ENCODE measurements at places on chromosomes 3 and 15.
A peak's percentile ranks its signal among the peaks of the same experiment; 100 is the strongest.

GRCh38 chr3:129254536-129255230, 5.3 kb downstream of the COPG1 start:
- DNase-seq = no peak

GRCh38 chr3:138072796-138073195, 42.6 kb downstream of the DZIP1L start:
- DNase-seq = no peak

DNA sequence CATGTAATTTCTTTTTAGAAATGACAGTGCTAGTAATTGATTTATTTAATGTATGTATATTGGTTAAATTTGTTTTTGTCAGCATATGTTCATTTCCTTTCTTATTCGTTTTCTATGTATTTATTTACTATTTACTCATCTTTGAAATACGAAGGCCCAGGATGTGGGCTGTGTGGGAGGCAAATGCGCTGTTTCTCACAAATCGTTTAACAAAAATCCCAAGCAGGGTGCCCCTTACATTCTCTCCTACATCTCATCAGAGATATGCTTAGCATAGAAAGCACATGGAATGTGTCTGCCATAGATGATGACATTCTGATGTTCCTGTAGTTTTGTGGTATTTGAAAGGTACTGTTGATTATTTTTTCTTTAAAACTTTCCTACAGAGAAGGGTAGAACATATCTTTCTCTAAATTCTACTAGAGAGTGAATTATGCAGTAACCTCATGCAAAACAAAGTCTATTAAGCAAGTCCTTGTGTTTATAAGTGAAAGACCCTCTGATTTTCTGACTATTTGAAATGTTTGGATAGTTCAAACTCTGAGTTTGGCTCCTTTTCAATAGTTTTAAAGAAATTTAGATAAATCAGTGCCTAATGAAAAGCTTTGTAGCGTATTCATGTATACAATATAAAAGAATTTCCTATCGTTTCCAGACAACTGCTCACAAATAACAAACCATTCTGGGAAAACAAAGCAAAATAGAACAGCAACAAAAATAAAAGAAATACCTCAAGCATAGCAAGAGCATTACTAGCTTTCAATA, 111.1 kb upstream of the VGLL3 start:
- no peak for DNase-seq

GRCh38 chr15:38558372-38559059, 6.1 kb downstream of the RASGRP1 start:
- no peak for DNase-seq

- DNase-seq = no peak
These were observed 236.3 kb downstream of the MEX3B start for GRCh38 chr15:81809543-81809942.

DNA sequence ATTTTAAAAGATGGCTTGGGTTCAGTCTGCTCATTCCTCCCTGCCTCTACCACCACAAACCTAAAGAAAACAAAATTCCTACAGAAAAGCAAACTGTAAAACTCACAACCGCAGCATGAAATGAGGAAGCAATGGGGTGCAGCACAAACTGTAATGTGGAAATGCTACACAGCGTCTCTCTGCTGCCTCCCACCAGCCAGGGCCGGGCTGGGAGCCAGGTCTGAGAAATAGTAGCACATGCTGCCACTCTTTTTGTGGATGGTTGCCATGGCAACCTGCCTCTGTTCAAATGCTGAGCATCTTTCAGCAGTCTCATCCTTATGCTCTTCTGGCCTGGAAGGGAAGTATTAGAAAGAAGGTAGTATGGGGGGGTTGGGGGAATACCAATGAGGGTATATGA, 55.4 kb downstream of the EOMES start:
- peak; percentile 71 for DNase-seq

GRCh38 chr15:39649757-39650156, 68.9 kb downstream of the THBS1 start:
- no peak for DNase-seq

DNA sequence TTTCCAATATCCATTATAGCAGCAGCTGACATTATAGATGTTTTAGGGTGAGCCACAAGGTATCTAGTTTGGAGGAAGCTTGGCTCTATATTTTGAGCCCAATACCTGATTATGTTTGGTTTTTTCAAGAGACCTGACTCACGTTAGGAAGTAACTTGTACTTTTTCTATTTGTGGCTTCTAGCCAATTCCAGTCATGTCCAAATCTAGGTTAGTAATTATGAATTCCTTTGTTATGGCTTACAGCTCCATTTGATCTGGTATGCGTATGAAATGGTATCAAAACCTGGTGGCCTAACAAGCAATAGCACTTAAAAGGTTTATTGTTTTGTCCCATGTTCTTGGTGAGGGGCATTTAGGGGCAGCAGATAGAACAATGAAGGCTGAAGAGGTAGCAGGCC, 115.9 kb downstream of the TOP2B start:
- no peak for DNase-seq

GRCh38 chr3:151166161-151166560, 36.9 kb downstream of the GPR171 start:
- no peak for DNase-seq

DNA sequence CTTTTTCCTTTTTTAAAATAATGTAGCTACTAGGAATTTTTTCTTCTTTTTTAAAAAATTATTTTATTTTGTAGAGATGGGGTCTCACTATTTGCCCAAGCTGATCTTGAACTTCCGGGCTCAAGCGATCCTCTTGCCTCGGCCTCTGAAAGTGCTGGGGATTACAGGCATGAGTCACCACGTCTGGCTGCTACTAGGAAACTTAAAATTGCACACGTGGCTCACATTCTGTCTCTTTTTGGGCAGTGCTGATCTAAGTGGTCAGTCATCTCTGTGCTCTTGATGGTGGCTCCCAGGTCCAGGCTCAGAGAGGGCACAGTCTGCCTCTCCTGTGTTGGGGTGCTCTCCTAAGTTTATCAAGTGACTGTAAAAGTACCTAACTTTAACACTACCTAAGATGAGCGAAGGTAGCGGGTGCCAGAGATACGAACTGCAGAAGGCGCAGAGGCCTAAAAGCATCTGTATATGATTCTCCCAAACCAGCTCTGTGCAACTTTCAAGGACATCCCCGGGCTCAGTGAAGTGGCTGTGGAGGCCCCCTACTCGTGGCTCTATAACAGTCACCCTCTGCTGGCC, 52.9 kb upstream of the SEC13 start:
- DNase-seq = no peak

DNA sequence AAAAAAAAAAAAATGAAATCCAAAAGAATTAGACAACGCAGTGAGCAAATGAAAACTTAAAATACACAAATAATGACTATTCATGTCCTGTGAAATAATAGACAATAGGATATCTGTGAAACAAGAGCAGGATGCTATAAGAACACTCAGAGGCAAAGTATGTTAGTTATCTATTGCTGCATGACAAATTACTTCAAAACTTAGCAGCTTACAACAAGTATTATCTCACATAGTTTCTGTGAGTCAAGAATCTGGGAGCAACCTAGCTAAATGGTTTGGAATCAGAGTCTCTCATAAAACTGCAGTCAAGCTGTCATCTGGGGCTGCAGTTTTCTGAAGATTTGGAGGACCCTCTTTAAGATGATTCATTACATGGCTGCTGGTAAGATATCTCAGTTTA, 36.5 kb upstream of the ZMAT3 start:
- no peak for DNase-seq

GRCh38 chr15:92384381-92384780, 9.3 kb upstream of the ST8SIA2 start:
- no peak for DNase-seq

- DNase-seq = no peak
These were observed 9.8 kb upstream of the ATP13A5 start for GRCh38 chr3:193388361-193388760.

- DNase-seq = no peak
These were observed 2.8 kb downstream of the TOP2B start for GRCh38 chr3:25661694-25662437.

DNA sequence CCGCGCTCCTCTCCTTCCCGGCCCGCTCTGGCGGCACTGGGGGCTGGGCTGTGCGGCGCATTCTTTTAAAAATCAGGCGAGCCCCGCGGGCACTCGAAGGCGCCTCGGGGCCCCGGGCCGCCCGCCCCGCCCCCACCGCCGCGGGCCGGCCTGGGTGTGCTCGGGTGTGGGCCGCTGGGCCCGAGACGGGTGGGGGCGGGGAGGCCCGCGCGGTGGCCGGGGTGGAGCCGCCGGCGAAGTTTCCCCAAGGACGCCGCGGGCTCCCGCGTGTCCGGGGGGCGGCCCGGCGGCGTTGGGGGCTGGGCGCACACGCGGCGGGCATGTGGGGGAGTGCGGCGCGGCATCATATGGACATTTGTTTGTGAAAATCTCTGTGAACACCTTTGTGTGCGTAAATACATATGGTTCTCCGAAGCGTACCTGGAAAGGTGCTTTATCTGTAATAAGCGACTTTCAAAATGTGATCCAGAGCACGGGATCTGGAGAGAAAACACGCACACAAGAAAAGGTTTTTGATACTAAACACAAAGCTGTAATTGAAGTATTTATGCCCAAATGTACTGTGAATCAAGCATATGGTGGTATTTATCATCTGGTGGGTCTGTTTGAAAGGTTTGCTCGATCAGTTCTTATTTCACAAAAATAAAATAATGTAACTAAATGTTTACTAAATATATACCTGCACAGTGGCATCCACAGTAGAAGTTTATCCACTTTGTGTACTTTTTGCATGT, 612 bp upstream of the TBL1XR1 start:
- DNase-seq = no peak

DNA sequence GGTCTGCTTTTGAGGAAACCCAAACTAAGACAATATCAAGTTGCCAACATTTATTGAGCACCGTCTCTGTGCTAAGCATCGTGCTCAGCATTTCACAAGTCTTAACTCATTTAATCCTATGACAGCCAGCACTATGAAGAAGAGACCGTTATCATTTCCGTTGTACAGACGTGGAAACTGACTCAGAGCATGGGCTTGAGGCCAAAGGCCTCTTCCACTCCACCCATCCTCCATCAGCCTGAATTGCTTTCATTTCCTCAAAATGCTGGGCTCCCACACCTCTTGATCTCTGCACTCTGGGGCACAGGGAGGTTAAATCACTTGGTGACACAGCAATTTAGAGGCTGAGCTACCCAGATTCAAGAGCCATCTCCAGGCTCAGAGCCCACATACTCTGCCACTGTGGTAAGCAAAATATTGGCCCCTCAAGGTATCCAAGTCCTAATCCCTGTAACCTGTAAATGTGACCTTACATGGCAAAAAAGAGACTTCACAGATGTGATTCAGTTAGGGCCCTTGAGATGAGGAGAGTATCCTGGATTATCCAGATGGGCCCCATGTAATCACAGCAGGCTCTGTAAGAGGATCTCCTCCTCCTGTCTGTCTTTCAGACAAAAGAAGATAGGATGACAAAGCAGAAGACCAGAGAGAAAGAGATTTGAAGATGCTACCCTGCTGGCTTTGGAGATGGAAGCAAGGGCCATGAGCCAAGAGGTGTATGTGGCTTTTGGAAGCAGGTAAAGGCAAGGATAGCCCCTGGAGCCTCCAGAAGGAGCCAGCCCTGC, 24.3 kb upstream of the FLNB start:
- no peak for DNase-seq

DNA sequence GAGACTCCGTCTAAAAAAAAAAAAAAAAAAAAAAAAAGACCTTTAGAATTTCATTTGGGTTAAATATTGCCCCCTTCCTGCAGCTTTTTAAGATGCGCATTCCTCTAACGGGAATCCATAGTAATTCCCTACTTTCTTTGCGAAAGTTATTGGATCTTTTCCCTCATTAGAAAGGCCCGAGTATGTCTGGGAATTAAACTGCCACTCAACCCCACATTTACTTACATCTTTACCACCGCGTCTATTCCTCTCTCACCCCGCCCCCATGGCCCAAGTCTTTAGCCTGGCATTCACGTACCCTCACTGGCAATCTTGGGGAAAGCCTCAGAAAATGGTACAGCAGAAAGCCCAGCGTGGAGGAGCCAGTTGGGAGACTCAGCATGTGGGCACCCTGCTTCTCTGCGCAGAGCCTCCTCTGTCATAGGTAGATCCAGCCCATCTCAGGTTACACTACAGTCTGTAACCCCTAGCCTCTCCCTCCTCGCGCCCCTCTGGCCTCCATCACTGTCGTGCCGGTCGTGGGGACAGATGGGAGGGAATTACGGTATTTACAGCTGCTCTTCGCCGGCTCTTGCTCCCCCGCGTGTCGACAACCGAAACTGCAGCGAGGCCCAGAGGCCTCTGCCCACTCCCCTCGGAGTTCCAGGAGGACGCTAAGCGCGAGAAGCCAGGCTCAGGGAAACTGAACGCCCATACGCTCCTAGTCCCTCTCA, 6.4 kb upstream of the ANKDD1A start:
- peak; percentile 67 for DNase-seq

GRCh38 chr15:36415643-36416042, 163.8 kb upstream of the CDIN1 start:
- no peak for DNase-seq

GRCh38 chr3:16528581-16528993, 15.1 kb upstream of the RFTN1 start:
- DNase-seq = no peak

DNA sequence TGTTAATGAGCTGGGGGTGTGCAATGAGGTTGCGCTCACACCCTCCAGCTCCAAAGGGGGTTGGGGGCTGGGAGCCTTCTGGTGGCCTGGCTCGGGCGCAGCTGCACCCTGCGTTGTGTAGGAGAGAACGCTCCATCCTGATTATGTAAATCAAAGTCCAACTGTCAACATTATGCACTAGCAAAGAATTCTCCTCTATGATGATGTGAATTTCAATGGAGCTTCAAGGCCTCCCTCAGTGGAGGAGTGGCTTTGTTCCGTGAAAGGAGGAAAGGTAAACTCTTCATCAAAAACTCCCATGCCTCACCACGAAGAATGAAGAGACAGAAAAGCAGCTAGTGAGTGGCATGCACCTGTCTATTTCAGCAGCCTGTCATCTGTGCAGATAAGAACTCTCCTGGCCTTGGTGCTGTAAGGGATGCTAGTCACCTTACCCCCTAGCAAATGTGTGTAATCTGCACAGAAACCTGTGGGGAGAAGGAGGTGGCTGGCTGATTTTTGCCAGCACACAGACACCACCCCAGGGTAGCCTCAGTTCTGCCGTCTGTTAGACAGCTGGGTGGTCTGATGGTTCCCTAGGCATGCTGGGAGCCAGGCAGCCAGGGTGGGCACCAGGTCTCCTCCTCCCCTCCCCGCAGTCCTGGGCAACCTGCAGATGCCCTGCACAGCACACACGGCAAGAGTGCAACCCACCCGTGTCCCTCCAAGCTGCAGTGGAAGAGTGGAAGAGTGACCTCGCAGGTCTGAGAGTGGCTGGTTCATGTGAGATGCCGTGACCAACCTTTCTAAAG, 47.0 kb upstream of the TRPM1 start:
- DNase-seq = no peak

DNA sequence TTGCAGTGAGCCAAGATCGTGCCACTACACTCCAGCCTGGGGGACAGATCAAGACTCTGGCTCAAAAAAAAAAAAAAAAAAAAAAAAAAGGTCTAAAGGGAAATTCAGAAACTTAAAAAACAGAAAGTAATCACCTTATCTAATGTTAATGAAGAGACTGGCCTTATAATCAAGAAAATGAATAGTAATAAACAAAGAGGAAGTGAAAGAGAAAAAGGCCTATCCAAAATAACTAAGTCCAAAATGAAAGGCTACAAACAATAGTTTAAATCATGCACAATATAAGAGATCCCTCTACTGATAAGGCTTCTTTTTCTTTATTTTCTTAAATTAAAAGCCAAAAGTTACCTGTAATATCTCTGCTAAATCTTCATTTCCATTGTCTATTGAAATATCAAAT, 37.1 kb upstream of the HDC start:
- no peak for DNase-seq

GRCh38 chr3:121529308-121529707, 16.5 kb downstream of the POLQ start:
- no peak for DNase-seq
